ENCODE measurements at places on chromosomes 4 and X.

- DNase-seq, result no peak
These were observed 48.4 kb downstream of the ANXA3 start for GRCh38 chr4:78599931-78600375.

- DNase-seq, result no peak
These were observed 27.6 kb downstream of the CYLC1 start for GRCh38 chrX:83888585-83888984.

GRCh38 chr4:26257850-26258249, 63.0 kb upstream of the RBPJ start:
- no peak for DNase-seq

- no peak for DNase-seq
These were observed 316.7 kb upstream of the HTR2C start for GRCh38 chrX:114267142-114267541.

DNA sequence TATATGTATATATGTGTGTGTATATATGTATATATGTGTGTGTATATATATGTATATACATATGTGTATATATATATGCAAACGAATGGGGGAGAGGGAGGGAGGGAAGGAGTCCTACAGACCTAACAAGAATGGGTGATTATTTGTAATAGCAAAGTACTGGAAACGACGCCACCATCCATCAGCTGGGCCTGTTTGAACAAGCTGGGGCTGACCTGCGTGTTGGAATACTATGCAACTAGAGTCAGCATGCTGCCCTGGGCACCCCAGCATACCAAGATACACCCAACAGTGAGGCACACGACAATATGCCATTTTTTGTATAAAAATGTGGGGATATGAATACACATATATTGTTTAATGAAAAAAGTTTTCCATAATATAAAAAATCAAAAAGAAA, 21.6 kb upstream of the CCNQ start:
- no peak for DNase-seq
